SK-N-DZ (cell line): ENCODE measurements at places on chromosomes 12 and 14.

DNA sequence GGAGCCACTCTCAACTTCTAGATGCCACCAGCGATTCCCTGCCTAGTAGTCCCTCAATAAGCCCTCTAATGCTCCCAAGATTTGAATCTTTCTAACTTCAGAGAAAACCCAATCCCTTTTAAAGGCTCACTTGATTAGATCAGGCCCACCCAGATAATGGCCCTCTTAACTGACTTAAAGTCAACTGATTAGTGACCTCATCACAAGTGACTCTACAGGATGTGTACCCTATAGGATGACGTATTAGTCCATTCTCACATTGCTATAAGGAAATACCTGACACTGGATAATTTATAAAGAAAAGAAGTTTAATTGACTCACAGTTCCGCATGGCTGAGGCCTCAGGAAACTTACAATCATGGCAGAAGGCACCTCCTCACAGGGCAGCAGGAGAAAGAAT, 49.1 kb downstream of the ANKS1B start:
- peak; percentile 21 for DNase-seq

GRCh38 chr14:63956326-63956725, 103.5 kb downstream of the SYNE2 start:
- no peak for DNase-seq

GRCh38 chr12:101779626-101780025, 40.4 kb upstream of the SYCP3 start:
- DNase-seq: no peak

GRCh38 chr14:49396801-49397200, 189.4 kb downstream of the RPS29 start:
- no peak for DNase-seq

DNA sequence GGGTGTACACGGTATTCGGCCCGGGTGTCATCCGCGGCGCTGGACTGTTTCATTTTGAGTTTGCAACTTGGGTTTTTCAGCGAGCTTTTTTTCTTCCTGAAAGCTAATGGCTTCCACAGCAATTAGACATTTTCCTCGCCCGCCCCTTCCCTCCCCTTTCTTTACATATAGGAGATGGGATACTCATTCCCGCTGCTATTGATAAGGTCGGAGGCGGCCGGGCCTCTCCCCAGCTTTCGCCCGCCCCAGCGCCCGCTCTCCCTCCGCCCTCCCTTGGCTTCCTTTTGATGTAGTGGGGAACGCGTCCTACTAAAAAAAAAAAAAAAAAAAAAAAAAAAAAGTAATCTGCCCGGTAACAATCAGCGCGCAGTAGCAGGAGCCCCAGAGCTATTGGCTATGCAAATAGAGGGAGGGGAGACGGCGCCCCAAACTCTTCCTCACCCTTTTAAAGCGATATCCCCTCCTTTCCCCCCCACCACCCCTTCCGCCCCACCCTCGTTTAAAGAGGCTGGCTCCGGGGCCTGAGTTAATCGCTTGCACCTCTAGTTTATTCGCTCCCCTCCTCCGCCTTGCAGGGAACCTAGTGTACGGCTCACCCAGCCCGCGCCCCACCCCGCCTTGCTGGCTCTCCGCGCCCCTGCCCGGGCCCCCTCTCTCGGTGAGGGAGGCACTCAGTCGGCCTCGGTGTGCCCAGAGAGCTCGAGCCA, 1.7 kb upstream of the CCND2 start:
- DNase-seq: no peak

- DNase-seq: no peak
Measured at GRCh38 chr14:51957950-51958349, 31.4 kb upstream of the RTRAF start.

GRCh38 chr14:38528582-38528981, 272.7 kb upstream of the CLEC14A start:
- no peak for DNase-seq

GRCh38 chr14:98940693-98941437, 331.1 kb downstream of the BCL11B start:
- DNase-seq: no peak

GRCh38 chr14:81313775-81314429, 86.2 kb downstream of the STON2 start:
- no peak for DNase-seq

GRCh38 chr14:95885278-95885677, 8.6 kb downstream of the TUNAR start:
- no peak for DNase-seq

- DNase-seq: no peak
Measured at GRCh38 chr12:8681129-8681884, 16.5 kb upstream of the RIMKLB start.

DNA sequence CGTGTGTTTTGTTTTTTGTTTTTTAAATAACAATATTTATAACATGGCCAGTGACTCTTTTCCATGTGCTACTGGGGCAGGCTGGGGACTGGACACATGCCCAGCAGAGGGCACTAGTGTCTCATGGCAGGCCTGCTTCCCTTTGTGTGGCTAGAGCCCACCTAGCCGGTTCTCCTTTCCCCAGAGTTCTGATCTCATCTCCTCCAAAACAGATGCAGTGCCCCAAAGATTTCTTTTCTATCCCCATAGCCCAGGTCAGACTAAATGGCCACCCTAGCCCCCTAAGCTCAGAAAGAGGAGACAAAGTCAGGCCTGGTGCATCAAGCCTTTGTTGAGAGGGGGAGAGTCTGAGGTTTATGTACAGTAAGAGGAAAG, 21.2 kb downstream of the PRPF40B start:
- DNase-seq: peak; percentile 73

GRCh38 chr12:128388461-128389000, 121.6 kb downstream of the TMEM132C start:
- DNase-seq: peak; percentile 22

- no peak for DNase-seq
Measured at GRCh38 chr12:113397497-113398197, 6.0 kb downstream of the SDS start.

DNA sequence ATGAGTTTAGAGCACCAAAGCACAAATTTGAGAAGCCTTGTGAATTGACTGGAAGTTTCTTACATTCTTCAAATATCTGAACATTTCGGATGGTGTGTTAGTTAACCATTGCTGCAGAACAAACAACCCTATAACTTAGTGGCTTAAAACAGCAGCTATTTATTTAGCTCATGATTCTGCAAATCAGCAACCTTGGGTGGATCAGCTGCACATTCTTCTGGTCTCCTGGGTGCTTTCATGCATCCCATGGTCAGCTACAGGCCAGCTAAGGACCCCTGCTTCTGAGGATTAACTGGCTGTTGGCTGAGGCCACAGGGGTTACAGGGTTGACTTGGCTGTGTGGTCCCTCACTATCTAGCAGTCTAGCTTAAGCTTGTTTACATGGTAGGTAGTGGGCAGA, 114.0 kb upstream of the HIF1A start:
- no peak for DNase-seq
